ENCODE measurements at places on chromosomes 11 and 22.
A peak's percentile ranks its signal among the peaks of the same experiment; 100 is the strongest.

GRCh38 chr22:36865346-36865745, 4.5 kb downstream of the NCF4 start:
- DNase-seq: no peak

DNA sequence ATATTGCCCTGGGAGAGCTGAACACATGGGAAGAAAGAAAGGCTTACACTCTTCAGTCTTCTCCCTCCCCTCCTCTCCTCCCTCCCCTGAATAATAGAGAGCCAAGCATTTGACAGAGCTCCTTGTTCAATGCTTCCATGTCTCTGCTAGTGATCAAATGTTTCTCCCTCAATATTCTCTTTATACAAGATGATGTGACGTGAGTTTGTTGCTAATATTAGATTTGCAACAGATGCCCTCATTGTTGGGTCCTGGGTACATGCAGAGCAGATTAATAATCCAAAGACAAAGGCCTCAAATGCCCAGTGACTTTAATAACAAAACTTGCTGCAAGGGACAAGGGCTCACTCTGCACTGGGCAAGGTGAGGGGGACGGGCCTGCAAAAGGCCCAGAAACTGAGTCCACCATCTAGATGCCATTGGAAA, 7.1 kb upstream of the ENDOD1 start:
- DNase-seq: no peak

- DNase-seq: no peak
Observed at GRCh38 chr22:37880668-37881440, 25.2 kb upstream of the MICALL1 start.

DNA sequence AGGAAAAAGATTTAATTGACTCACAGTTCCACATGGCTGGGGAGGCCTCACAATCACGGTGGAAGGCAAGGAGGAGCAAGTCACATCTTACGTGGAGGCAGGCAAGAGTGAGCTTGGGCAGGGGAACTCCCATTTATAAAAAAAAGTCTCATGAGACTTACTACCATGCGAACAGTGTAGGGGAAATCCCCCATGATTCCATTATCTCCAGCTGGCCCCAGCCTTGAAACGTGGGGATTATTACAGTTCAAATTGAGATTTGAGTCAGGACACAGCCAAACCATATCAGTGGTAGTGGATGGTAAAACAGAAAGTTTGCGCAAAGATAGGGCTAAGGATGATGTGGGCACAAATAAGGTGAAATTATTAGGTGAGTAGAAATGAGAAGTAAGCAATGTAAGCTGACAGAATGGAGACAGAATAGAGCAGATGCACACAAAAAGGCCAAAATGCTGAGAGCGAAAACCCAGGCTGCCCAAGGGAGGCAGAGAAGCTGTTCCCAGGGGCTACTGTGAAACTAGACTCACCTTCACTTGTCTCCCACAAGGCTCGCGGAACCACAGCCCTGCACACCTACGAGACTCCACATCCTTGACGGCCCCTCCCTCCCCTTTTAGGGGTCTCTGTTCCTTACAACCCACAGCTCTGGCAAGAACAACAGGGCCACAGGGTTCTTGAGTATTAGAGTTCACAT, 377.6 kb downstream of the CADM1 start:
- DNase-seq: no peak

DNA sequence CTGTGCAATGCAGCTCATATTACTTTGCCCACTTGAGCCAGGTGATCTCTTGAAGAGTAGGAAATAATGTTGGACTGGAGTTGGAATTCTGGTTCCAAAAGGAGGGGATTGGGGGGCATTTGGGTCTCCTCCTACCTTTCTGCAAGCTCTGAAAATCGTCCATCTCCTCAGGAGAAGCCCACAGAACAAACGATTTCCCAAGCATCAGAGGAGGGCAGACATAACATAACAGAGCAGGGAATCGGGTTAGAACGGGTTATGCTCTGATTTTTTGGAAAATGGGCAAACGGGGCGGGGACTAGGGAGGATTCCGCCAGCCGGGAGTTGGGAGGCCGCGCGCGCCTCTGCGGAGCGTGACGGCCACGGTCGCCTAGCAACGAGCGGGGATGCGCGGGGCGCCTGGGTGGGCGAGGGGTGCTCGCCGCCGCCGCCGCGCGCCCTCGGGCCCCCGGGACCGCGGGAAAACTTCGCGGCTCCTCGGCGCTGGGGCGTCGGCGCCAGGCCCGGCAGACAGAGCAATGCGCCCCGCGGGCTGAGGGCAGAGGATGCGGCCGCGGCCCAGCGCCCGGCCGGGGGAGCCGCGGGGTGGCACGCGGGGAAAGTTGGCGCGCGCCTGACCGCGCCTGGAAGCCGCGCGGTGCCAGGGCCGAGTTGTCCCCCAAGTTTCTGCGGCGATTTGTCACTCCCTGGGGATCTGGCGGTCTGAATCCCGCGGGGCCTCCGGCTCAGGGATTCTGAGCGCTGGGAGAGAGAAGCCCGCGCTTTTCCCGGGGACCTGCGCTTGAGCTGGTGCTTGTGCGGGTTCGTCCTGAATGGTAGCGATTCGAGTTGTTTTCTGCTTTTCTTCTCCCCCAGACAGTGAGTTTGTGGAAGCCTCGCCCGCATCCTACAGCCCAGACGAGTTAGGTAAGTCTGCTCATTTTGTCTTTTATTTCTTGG, 27.8 kb upstream of the AMOTL1 start:
- DNase-seq: peak; percentile 84

DNA sequence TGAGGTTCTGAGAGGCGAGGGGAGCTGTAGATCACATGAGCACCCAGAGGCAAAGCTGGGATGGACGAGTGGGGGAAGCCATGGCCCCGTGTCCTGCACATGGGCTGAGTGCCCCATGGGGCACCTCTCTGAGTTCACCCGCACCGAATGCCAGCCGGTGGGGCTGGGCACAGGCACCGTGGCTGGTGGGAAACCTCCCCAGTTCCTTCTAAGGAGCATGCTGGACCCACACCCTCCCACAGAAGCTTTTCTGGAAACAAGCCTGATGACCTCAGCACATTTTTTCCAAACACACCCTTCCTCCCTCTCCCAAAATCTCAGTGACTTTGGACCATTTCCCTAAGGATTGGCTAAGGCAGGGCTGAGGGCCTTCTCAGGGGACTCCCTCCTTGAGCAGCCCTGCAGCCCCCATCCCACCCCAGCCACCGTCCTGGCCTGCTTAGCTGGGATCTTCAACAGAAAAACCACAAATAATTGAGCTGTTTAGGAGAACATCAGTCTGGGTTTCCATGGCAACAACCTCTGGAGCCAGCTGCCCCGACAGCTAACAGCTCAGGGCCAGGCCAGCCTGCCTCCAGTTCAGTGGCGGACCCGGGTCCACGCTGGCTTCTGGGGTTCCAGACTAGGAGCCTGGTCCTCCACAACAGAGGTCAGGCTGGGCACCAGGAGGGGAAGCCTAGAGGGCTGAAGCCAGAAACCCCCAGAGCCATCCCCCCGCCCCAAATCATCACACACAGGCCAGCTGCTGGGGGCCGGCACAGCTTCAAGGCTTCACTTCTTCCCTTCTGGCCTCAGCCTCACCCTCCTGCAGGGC, 18.1 kb upstream of the LINC01488 start:
- DNase-seq: peak; percentile 92

DNA sequence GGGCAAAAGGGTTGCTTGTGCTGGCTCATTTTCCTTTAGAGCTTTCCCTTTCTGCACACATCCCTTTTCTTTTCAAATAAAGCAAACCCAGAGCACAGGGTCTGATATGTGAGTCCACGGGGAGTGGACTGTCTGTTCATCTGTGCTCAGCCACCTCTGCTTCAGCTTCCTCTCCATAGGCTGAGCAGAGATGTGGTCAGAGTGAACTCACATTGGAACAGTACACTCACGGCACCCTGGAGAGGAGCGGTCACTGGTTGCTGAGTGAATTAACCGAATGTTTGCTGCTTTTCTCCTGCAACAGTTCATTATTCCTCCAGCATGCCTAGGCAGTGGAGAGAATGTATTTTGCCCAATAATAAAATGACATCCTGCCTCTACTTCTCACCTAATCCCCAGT, 36.3 kb upstream of the CABP7 start:
- no peak for DNase-seq

GRCh38 chr11:9357041-9357440, 27.4 kb upstream of the IPO7 start:
- no peak for DNase-seq

GRCh38 chr22:23789121-23789520, 2.4 kb downstream of the SMARCB1 start:
- DNase-seq: no peak

- peak; percentile 80 for DNase-seq
Observed at GRCh38 chr11:47143322-47143721, 33.4 kb downstream of the ARFGAP2 start.

DNA sequence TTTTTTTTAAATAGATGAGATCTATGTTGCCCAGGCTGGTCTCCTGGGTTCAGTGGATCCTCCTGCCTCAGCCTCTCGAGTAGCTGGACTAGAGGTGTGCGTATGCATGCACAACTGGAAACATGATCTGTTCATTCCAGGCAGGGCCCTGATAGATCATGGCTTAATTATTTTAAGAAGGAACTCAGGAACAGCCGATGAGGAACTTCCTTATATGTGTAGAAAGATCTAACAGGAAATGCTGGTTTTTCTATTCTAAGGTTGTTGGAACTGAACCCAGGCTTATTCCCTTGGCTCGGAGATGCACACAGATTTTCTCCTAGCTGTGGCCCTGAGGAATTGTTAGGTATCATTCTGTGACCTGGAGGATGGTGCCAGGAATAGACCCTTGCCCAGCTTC, 32.4 kb downstream of the SPECC1L start:
- no peak for DNase-seq

- no peak for DNase-seq
Observed at GRCh38 chr11:63622323-63622722, 8.1 kb upstream of the PLAAT3 start.

DNA sequence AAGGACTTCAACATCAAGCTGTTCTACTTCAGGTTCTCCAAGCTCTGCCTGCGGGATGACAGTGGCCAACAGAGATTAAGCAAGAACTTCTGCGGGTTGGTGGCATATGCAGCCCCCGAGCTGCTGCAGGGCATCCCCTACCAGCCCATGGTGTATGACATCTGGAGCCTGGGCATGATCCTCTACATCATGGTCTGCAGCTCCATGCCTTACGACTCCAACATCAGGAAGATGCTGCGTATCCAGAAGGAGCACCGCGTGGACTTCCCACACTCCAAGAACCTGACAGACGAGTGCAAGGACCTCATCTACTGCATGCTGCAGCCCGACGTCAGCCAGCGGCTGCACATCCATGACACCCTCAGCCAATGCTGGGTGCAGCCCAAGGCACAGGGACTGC, 2.8 kb upstream of the DGCR2 start:
- no peak for DNase-seq

GRCh38 chr11:77244277-77245027, 57.0 kb downstream of the GDPD4 start:
- DNase-seq: peak; percentile 24

GRCh38 chr11:15558513-15559181, 443.9 kb downstream of the INSC start:
- no peak for DNase-seq

DNA sequence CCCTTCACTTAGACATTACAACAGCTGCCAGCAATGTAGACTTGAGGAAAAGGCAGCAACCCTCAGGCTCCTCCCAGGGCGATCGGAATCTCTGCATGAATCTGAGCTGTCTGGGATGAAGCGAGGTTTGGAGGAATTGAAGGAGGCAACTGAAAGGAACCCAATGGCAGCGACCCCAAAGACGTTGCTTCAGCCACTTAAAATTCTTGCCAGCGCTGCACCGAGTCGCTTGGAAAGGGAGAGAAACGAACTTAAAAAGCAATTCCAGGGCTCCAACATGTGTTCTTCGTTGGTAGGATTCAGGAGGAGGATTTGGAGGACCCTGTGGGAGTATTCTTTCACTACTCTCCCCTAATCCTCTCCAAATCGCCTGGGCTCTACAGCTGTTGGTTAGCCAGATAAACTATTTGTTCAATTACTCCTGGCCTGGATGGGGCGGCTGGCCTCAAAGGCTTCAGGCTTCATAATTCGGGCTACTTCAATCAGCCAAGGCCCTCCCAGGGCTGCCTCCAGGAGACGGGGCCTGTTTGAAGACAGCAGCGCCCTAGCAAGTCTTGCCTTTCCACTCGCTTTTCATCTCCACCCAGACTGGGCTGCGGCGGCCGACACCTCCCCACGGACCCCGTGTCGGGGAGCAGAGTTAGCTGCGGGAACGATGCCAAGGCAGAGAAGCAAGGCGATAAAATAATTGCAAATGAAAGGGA, 72.4 kb upstream of the TMEM45B start:
- DNase-seq: peak; percentile 74

DNA sequence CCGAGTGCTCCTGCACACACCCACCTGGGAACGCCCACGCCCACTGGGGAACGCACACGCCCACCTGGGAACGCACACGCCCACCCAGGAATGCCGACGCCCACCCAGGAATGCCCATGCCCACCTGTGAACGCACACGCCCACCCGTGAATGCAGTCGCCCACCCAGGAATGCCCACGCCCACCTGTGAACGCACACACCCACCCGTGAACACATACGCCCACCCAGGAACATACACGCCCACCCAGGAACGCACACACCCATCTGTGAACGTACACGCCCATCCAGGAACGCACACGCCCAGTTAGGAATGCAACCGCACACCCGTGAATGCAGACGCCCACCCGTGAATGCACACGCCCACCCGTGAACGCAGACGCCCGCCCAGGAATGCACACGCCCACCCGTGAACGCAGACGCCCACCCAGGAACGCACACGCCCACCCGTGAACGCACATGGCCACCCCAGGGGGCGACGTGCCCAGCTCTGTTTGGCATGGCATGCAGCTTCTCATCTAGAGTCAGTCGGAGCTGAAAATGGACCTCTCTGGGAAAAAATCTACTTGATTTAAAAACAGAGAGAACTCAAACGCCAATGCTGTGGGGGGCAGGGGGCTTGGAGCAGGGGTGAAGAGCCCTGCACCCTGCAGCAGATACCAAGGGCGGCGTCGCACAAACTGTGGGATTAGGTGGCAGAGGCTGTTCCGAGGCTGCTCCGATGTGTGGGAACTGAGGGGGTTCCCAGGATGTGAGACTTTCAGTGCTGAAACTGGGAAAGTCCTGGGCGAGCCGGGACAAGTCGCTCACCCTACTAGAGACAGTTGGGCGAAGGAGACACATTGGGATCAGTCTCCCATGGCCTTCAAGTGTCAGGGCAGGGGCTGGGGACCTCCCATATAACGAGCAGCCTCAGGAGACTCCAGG, 83.3 kb downstream of the MYEOV start:
- peak; percentile 14 for DNase-seq

DNA sequence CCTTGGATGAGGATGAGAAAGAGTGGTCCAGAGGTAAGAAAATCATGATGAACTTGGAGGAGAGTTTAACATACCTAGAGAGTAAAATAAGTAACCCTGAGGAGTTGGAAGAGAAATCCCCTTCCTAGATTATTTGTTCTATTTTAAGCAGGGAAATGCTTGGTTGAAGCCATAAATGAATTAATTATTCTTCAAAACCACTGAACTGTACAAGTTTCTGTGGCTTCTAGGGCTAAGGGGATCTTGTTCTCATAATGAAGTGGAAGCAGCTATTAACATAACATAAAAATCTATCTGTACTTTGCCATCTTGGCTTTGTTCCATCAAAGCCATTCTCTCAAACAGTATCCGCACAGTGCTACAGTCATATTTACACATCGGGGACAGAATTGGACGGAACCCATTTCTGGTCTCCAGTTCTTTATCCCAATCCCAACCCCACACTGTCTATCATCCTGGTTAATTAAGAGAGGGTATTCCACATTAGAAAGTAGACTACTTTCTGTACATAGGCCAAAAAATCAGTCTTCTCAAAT, 14.5 kb upstream of the ARHGAP42 start:
- DNase-seq: no peak

- no peak for DNase-seq
Observed at GRCh38 chr11:19664886-19665548, 47.6 kb upstream of the NAV2 start.
